Aorta (tissue), 5 donors: ENCODE measurements at places on chromosomes 6 and 20. TPM values are rescaled to one million over a fixed set of nuclear protein-coding genes. Genes with fewer than 3 reads are reported as not detected.

DNA sequence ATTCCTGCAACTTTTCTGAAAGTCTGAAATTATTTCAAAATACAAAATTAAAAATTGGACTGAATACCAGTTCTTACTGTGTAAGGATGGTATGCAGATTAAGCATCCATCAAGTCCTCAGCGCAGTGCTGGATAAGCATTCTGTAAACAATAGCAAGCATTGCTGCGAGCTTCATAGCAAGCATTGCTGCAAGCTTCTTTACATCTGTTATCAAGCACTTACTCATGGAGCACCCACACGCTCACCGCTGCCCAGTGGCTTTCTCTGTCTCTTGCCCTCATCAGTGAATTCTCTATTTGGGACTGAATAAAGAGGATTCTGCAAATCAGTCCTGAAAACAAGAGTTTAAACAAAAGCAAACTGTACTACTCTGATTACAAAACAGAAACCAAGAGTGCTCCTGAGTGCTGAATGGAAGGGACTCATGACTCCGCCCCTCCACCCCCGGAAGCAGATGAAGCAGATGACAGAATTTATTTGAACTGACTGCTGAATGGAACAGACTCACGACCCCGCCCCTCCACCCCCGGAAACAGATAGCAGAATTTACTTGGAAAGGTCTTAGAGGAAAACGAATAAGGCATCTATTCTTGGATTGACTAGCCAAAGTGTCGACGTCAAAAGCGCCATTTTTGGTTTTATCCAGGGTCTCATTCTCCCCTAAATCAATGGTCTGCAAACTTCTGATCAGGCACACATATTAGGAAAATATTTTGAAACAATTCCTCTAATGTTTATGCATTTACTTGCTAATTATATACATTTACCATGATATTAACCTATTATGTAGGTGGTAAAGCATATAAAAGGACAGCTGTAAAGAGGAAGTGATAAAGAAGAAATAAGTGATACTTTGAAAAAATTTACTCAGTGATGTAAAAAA, 22.1 kb upstream of the EYA2 start:
- DNase-seq, result no peak
- H3K4me1 ChIP-seq, result no peaks in the 10 kb centered on the region
- no peaks in the 10 kb centered on the region for H3K36me3 ChIP-seq
- no peak overlapping the region for H3K27ac ChIP-seq
- no peaks in the 10 kb centered on the region for H3K27me3 ChIP-seq
- H3K4me3 ChIP-seq, result no peak overlapping the region

GRCh38 chr20:8581446-8582183, 449.5 kb downstream of the PLCB1 start:
- H3K36me3 ChIP-seq, result no peaks in the 10 kb centered on the region
- no peak overlapping the region for H3K4me3 ChIP-seq
- no peak overlapping the region for H3K27ac ChIP-seq
- no peaks in the 10 kb centered on the region for H3K4me1 ChIP-seq
- H3K27me3 ChIP-seq, result no peaks in the 10 kb centered on the region
- no peak for DNase-seq

DNA sequence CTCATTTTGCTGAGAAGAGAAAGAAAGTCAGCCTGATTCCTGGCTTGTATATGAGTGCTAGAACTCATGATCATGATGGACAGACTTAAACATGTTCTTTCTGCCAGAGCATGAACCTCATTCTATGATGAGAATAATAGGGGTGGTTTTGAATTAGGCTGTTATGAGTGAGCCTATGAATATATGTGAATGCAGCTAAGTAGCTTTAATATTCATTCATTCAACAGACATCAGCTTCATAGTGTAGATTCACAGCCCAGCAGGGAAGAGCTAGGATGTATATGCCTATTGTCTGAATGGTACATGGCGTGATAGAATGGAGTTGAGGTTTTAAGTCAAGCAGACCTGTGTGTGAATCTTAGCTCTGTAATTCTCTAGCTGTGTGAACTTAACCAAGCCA, 573.2 kb downstream of the DHX35 start:
- H3K27ac ChIP-seq, result no peak overlapping the region
- H3K4me1 ChIP-seq, result no peaks in the 10 kb centered on the region
- no peak for DNase-seq
- H3K4me3 ChIP-seq, result no peak overlapping the region

- DNase-seq, result no peak
- H3K4me1 ChIP-seq, result no peaks in the 10 kb centered on the region
- H3K27ac ChIP-seq, result no peak overlapping the region
- H3K36me3 ChIP-seq, result peaks cover 2% of the 10 kb centered on the region
Measured at GRCh38 chr6:131183427-131184095, 48.3 kb downstream of the AKAP7 start.

GRCh38 chr6:166862287-166862977, 93.9 kb downstream of the RNASET2 start:
- H3K27ac ChIP-seq, result no peak overlapping the region
- DNase-seq, result no peak
- H3K4me3 ChIP-seq, result peak overlapping the region; percentile 92
- no peaks in the 10 kb centered on the region for H3K27me3 ChIP-seq
- no peaks in the 10 kb centered on the region for H3K36me3 ChIP-seq

HSPA1L gene
- total RNA-seq, result 1.9 TPM
